ENCODE measurements at places on chromosomes 7 and 10. TPM values are rescaled to one million over a fixed set of nuclear protein-coding genes. Genes with fewer than 3 reads are reported as not detected.

DNA sequence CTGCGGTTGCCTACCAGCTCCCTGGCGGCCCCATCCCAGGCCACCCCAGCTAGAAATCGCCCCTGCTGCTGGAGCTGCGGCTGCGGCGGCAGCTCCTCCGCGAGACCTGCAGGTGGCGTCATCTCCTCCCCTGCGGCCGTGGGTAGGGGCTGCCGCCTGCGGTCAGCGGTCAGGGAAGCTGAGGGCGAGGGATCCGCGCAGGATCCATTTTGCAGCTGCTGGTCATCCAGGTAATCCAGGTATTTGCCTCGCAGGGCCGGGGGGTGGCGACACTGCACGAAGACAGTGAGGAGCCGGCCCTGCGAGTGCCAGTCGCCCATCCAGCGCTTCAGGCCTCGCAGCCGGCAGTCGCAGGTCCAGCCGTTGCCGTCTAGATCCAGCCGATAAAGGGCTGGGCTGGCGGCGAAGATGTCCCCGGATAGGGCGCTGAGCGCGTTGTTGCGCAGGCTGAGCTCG, 1.5 kb downstream of the TRIL start:
- H3K4me1 ChIP-seq = peaks cover 55% of the 10 kb centered on the region
- H3K4me3 ChIP-seq = peak overlapping the region; percentile 60
- DNase-seq = peak; percentile 89
- no peaks in the 10 kb centered on the region for H3K36me3 ChIP-seq

DNA sequence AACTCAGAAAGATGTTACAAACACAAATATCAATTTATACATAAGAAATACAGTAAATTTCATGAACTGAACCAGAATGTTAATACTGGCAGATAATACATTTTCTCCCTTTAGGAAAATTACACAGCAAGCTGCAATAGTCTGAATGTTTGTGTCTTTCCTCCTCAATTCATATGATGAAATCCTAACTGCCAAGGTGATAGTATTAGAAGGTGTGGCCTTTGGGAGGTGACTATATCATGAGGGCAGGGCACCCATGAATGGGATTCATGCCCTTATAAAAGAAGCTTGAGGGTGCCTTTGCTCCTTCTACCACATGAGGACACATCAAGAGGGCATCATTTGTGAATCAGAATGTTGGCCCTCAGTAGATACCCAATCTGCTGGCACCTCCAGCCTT, 64.3 kb upstream of the GPR22 start:
- no peaks in the 10 kb centered on the region for H3K27me3 ChIP-seq
- no peak overlapping the region for H3K4me3 ChIP-seq
- DNase-seq = no peak
- H3K27ac ChIP-seq = no peak overlapping the region
- H3K4me1 ChIP-seq = no peaks in the 10 kb centered on the region
- H3K36me3 ChIP-seq = peaks cover 3% of the 10 kb centered on the region

GRCh38 chr7:2383543-2384274, 19.7 kb upstream of the CHST12 start:
- peaks cover 43% of the 10 kb centered on the region for H3K36me3 ChIP-seq
- H3K27ac ChIP-seq = no peak overlapping the region
- H3K4me3 ChIP-seq = no peak overlapping the region

- peaks cover 3% of the 10 kb centered on the region for H3K27me3 ChIP-seq
- no peak for DNase-seq
- no peak overlapping the region for H3K27ac ChIP-seq
- H3K36me3 ChIP-seq = no peaks in the 10 kb centered on the region
- H3K4me1 ChIP-seq = no peaks in the 10 kb centered on the region
Measured at GRCh38 chr7:43105521-43106120, 6.8 kb upstream of the HECW1 start.

DNA sequence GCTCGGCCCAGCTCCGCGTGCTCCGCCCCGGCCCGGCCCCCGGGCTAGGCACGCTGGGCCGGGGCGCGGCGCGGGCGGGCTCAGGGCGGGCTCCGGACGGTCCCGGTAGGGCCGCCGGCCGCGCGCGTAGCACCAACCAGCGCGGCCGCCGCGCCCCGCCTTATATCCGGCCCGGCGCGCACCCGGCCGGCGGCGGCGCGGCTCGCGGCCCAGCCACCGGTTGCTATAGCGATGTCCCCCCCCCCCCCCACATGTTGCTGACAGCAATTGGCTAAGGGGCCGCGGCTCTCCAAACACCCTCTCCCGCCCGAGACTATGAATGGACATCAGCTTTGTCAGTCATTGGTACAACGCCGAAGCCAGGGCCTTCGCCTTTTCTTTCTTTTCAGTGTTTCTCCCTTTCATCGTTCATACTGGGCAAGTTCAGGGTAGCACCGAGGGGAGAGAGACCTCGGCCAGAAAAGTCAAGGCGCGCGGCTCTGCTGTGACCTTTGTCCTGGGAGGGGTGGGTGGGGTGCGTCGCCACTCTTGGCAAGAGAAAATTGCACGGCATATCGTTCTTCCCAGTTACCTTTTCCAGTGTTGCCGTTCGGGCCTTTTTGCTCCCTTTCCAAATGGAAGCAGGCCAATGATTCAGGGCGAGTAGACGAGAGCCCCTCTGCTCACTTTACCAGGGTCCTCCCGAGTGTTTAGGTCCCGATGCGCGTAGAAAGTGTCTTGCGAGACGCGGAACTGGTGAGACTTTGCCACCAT, 354.2 kb downstream of the DNAJB6 start:
- no peaks in the 10 kb centered on the region for H3K36me3 ChIP-seq
- DNase-seq = peak; percentile 19
- peaks cover 14% of the 10 kb centered on the region for H3K4me1 ChIP-seq
- H3K27me3 ChIP-seq = peaks cover 62% of the 10 kb centered on the region
- no peak overlapping the region for H3K27ac ChIP-seq

GRCh38 chr7:96236198-96237039, 85.5 kb downstream of the SLC25A13 start:
- H3K36me3 ChIP-seq = no peaks in the 10 kb centered on the region
- DNase-seq = no peak
- no peaks in the 10 kb centered on the region for H3K27me3 ChIP-seq
- H3K4me3 ChIP-seq = no peak overlapping the region
- H3K27ac ChIP-seq = peak overlapping the region; percentile 20

DNA sequence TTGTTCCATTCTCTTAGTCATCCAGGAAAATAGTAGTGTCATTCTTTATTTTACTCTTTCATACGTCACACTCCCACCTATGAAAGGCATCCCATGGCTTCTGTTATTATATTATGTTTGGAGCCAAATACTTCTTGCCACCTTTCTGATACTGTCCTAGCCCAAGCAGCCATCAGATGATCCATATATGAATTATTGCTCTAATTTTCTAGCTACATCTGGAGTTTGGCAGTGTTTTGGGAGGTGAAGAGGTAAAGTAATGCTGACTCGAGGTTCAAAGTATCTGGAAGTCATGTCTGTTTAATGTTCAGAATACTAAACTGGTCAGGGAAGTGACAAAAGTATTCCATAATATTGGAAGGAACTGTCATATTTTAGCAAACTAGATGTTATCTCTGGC, 362.5 kb downstream of the GPR37 start:
- H3K4me1 ChIP-seq = no peaks in the 10 kb centered on the region
- no peak overlapping the region for H3K27ac ChIP-seq
- no peak overlapping the region for H3K4me3 ChIP-seq
- no peaks in the 10 kb centered on the region for H3K36me3 ChIP-seq

DNA sequence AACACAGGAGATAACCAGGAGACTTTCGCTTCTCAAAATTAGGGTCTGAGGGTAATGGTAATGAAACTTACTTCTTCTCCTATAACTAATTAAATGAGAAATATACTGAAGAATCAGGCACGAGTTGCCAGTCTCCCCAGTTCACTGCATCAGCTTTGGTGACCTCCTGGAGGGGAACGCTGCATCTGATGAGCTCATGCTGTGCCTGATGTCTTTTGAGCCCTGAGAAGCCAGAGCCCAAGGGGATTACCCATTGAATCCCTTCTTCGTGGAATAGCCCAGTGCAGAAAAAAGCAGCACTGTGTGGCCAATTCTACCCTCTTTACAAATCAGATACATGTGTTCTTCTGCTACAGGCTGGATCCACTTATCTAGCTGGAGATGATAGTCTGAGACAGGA, 45.1 kb downstream of the CYP2C9 start:
- H3K27ac ChIP-seq = no peak overlapping the region
- H3K36me3 ChIP-seq = no peaks in the 10 kb centered on the region
- DNase-seq = no peak
- H3K4me3 ChIP-seq = no peak overlapping the region
- no peaks in the 10 kb centered on the region for H3K27me3 ChIP-seq

- H3K36me3 ChIP-seq = no peaks in the 10 kb centered on the region
- H3K27me3 ChIP-seq = no peaks in the 10 kb centered on the region
- H3K4me1 ChIP-seq = no peaks in the 10 kb centered on the region
- no peak overlapping the region for H3K27ac ChIP-seq
Measured at GRCh38 chr10:29033311-29033940, 255.4 kb upstream of the LYZL1 start.

- peak overlapping the region; percentile 32 for H3K27ac ChIP-seq
- H3K4me3 ChIP-seq = no peak overlapping the region
- H3K27me3 ChIP-seq = no peaks in the 10 kb centered on the region
- H3K4me1 ChIP-seq = peaks cover 8% of the 10 kb centered on the region
Measured at GRCh38 chr7:56079450-56080185, 13.1 kb downstream of the PHKG1 start.

- H3K27me3 ChIP-seq = no peaks in the 10 kb centered on the region
- H3K4me3 ChIP-seq = no peak overlapping the region
- peaks cover 69% of the 10 kb centered on the region for H3K4me1 ChIP-seq
- DNase-seq = no peak
- no peaks in the 10 kb centered on the region for H3K36me3 ChIP-seq
- peak overlapping the region; percentile 99 for H3K27ac ChIP-seq
Measured at GRCh38 chr7:104980841-104981671, 32.9 kb upstream of the KMT2E start.

GRCh38 chr7:140192620-140193019, 15.8 kb upstream of the KDM7A start:
- H3K36me3 ChIP-seq = no peaks in the 10 kb centered on the region
- no peaks in the 10 kb centered on the region for H3K27me3 ChIP-seq
- no peaks in the 10 kb centered on the region for H3K4me1 ChIP-seq

GRCh38 chr10:75662715-75663114, 231.3 kb downstream of the LRMDA start:
- H3K4me1 ChIP-seq = peaks cover 23% of the 10 kb centered on the region
- no peaks in the 10 kb centered on the region for H3K27me3 ChIP-seq
- DNase-seq = no peak
- peak overlapping the region; percentile 69 for H3K27ac ChIP-seq

GPR141 gene
- total RNA-seq = 3.9 TPM

MAGI2 gene
- 7.9 TPM for total RNA-seq

CXCL12 gene
- total RNA-seq = 6.1 TPM

LLCFC1 gene
- not detected for total RNA-seq

CLRN3 gene
- total RNA-seq = not detected

MCM10 gene
- total RNA-seq = 2.7 TPM

TMEM196 gene
- total RNA-seq = not detected

Measured in upper lobe of left lung (tissue), 6 donors.